ENCODE measurements at places on chromosomes 13 and 19.

DNA sequence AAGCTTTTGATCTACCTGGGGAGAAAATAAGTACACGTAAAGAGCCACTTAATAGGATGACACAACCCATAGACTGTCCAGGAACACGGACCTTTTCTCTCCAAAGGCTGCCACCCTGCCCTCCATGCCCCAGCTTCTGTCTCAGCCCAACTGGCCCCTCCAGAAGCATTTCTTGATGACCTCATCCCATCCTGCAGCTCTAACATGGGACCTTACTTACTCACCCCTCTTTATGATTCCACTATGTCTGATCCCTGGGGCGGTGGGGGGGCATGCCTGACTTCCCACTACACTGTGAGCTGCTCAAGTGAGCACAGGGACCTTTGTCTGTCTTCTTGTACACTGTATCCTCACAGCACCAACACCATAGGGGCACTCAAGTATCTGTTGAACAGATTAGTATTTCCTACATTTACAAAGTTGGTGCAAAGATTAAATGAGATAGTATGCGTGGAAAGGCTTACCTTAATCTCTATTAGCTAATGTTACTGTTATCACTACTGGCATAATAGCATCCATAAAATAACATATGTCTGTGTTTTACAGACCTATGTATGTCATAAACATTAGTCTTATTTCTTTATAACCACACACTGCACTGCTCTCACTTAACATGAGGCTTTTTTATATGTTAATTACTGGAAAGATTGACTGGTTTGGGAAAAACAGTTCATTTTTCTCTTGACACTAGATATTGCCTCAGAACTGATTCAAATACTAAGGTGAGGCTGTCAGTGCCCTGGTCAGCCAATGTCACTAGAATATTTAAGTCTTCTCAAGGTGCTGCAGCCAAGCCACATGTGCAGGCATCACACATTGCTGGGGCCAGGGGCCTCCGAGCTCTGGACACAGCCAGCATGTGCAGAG is 100.9 kb downstream of the FOXO1 start:
- DNase-seq = no peak

- DNase-seq = no peak
Measured at GRCh38 chr13:25295701-25296100, 5.7 kb upstream of the NUP58 start.

DNA sequence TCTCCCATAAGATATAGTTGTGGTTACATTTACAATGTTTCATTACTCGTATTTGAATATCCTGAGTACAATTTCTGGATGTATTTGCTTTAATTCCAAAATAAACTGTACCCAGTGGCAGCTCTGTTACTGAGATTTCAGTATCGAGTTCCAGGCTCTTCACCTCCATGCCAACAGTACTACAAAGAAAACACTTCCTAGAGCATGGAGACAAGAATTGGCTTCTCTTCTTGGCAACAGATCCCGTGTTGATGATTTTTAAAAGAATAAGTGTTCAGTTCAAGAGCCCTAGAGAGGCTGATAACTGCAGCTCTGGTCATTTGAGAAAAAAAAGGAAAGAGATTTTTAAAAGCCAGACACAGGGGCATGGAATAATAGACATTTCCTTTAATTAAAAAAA is 302.8 kb downstream of the EFNB2 start:
- DNase-seq = no peak

DNA sequence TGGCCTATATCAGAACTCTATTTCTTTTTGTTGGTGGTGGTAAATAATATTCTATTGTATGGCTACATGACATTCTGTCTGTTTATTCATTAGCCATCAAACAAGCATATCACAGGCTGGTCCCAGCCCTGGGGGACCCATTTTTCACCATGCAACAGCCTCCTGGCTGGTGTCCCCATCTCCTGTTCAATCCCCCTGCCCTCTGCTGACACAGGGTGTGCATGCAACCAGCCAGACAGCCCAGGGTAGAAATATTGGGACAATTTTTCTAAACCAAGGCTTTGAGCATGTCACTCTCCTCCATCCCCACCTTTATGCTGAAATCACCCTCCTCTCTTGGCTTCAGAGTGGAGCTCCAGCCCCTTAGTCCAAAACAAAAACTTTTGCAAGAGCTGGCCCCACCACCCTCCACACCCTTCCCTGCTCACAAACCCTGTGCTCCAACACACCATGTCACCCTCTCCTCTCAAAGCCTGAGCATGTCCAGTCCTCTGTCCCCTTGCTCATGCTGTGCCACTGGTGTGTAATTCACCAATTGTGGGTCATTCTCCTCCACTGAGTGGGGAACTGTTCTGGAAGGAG is 153.0 kb upstream of the UQCRFS1 start:
- DNase-seq = no peak

- DNase-seq = no peak
Measured at GRCh38 chr13:42071672-42072419, 23.4 kb downstream of the DGKH start.

DNA sequence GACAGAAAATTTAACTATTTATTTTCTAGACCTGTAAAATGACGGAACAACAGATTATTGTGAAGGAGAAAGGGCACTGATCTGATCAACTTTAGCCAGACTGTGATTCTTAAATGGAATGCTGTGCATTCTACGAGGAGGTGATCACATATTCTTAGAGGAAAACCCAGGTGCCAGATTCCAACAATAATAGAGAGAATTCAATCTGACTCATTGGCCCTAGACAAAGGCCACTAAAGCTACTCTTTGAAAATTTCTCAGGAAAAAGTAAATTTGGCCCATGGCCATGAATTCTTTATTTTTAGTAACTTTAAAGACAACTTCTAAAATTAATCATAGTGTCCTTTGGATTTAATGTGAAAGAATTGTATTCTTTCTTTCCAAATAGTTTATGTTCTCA is 58.6 kb upstream of the POSTN start:
- DNase-seq = no peak

DNA sequence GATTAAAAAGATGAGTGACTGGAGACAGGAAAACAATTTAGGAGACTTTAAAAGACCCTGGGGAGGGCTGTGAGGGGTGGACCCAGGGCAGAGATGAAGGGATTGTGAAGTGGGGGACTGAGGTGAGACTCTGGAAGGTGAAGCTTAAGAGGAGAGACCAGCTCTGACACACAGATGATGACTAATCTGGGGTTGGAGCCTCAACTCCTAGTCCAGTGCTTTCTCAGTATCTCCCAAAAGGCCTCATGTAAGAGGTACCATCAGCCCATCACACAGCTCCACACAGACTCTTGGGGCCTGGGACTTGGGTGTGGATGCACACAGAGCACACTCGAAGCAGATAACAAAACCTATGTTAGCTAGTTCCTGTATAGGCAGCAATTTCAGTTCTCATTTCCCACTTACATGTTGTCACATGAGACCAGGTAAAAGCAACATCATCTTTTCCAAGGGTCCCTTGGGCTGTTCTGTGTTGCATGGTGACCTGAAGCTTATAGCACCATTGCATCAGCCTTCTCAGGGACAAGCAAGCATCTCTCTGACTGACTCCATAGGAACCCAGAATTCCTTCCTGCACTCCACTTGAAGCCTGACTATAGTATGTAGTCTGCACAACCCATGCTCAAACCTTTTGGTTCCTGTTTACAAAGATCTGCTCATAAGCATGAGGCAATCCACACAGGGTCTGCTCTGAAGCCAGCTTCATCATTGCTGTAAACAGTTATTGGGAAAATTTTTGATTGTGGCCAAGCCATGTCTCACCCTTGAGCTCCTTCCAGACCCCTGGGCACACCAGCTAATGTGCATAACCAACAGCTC is 88.6 kb upstream of the MYCBP2 start:
- DNase-seq = no peak

DNA sequence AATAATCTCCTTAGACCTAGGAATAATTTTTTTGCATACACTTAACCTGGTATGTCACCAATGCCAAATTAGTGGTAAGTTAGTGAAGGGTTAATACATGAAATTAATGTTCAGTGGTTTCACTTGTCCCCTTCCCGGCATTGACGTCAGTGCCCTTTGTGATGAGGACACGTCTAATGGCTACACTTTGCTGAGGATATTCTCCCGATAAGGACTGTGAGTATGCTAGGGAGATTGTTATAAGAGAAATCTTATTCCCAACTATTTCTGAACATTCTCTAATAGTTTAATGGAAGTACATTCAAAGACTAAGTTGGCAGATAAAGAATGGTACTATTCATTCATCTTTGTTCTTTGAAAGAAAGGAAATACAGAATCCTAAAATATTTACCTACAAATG is 102.4 kb downstream of the TNFRSF19 start:
- no peak for DNase-seq

DNA sequence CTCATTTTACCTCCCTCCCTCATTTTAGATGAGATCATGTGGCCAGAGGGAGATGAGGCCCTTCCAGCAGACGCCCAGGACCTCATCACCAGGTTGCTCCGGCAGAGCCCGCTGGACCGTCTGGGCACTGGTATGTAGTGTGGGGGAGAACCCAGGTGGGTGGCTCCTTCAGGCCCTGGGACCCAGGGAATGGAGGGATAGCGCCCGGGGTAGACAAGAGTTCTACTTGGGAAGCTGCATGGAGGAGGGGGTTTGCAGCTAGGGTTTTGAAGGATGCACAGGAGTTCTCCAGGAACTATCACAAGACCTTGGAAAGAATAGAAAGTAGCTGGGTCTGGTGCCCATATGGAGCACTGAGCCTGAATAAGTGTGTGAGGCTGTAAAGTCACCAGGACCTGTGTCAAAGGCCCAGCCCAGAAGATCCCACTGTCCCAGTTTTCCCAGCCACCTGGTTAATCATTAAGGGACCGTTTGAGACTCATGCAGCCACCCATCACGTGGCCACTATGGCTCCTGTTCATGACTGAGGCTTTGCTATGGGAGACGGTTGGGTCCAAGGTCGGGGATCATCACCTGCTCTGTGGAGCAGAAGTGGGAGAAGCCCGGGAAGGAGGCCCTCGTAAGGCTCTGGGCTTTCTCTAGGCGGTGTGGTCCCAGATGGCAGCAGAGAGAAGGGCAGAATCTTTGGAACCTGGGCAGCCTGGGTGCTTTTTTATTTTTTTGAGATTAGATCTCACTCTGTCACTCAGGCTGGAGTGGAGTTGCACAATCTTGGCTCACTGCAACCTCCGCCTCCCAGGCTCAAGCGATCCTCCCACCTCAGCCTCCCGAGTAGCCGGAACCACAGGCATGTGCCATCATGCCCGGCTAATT is 17.0 kb upstream of the PIK3R2 start:
- no peak for DNase-seq

DNA sequence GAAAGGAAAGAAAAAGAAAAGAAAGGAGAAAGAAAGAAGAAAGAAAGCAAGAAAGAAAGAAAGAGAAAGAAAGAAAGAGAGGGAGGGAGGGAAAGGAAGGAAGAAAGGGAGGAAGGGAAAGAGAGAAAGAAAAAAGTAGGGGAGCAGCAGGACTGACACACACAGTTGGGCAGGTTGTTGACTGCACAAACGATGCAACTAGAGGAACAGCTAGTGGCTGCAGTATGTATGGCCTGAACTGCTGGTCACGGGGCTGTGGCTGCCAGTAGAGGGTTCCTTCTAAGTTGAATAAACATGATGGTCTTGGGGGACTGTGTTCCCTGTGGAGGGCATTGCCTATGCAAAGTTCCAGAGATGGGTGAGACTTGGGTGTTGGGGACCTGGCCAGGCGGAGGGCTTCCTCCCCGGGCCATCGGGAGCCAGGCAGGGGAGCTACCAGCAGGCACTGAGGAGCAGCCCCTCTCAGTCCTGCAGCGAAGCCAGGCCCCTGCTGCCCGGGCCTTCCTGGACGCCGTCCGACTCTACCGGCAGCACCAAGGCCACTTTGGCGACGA is 16.7 kb upstream of the COLGALT1 start:
- DNase-seq = no peak
